ENCODE measurements at places on chromosomes 11 and 22. TPM values are rescaled to one million over a fixed set of nuclear protein-coding genes. Genes with fewer than 3 reads are reported as not detected.

ART1 gene
- not detected for total RNA-seq

TRIM64 gene
- not detected for total RNA-seq

TRPM5 gene
- not detected for total RNA-seq

COX8A gene
- total RNA-seq, result 313 TPM

GRCh38 chr11:133047036-133047770, 485.1 kb downstream of the OPCML start:
- DNase-seq, result no peak

DNA sequence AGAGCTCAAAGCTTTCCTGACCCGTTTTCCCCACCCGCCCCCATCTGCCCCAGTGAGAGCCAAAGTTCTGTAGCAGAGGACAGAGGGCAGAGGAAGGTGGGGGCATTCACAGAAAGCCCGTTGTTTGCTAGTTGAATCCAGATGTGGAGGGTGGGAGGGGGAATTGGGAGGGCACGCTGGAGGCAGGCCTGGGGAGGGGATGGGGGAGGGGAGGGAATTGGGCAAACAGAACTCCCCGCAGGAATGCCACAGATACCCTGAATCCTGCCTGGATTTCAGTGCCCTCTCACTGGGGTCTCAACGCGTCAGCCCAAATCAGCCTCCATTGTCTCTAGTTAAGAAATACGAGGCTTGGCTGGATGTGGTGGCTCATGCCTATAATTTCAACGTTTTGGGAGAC, 12.9 kb upstream of the OAF start:
- no peak for DNase-seq

DNA sequence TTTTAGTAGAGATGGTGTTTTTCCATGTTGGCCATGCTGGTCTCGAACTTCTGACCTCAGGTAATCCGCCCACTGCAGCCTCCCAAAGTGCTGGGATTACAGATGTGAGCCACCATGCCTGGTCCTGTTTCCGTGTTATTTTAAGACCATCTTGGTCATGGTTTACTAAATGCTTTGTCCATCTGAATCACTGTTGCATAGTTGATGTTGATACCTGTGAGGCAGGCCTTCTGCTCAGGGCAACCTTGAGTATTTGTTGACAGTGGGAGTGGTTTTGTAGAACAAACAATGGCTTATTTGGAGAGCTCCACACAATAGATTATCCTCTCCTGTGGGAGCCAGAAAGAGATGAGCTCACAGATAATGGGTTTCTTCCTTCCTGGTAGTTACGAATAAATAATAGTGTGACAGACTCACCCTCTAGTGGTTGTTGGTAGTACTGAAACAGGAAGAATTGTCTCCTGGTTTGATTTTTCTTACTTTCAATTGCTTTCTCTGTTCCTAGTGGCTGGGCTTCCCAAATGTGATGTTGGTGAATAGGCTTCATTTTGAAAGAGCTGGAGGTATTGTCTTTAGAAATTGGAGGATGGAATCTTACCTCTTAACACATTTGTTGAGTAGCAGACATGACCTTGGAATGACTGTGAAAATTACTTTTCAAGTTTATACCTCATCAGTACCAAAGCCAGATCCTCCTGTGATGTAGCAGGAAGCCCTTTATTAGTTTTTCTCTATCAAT, 39.0 kb downstream of the CTNND1 start:
- peak; percentile 40 for DNase-seq

- peak; percentile 22 for DNase-seq
These were observed 421.6 kb downstream of the METTL15 start for GRCh38 chr11:28529540-28530410.

DNA sequence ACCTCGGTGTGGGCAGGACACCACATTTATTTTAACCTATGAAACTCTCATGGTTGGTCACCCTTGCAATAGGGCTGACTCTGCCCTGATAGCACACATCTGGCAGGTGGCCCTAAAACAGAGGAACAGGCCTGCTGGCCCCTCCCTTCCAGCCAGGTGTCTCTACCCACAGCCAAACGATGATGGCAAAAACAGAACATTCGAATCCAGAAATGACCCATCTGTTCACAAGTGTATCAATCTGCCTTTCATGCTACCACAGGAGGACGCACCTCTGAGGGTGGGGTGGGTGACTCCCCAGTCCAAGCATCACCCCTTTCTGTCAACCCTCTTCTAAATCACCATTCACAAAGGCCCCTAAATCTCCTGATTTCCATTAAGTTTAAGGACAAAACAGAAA, 118.1 kb downstream of the ETS1 start:
- DNase-seq, result no peak

DNA sequence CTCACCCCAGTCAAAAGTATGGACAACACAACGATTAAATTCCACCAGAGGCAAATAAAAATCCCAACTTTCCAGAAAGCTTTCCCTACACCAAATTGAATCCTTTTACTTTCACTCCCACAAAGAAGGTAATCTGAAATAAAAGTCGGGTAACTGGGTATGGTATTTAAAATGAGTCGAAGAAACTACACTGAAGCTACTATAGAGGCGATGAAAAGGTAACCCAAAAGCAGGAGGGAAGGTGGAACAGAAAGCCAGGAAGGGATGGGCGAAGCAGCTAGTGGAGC, 1.1 kb downstream of the PICALM start:
- no peak for DNase-seq

- no peak for DNase-seq
These were observed 378.4 kb downstream of the DDX10 start for GRCh38 chr11:109043315-109043714.
